ENCODE measurements at places on chromosomes 5 and 9.

DNA sequence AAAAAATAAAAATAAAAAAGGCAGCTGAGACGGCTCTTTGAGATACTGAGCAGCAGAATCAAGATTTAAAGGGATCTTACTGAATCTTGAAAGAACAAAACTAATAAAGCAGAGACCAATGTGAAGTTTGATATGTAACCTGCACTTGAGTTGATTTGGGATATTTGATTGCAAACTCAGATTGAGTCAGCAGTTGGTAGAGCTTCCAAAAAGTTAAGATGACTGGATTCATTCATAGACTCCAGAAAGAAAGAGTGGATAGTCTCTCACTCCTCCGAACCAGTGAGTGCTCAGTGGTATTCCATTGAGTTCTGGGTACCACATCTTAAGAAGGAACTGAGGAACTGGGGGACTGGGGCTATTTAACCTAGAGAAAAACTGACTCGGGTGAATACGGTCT, 52.7 kb upstream of the TESK1 start:
- no peak for DNase-seq

DNA sequence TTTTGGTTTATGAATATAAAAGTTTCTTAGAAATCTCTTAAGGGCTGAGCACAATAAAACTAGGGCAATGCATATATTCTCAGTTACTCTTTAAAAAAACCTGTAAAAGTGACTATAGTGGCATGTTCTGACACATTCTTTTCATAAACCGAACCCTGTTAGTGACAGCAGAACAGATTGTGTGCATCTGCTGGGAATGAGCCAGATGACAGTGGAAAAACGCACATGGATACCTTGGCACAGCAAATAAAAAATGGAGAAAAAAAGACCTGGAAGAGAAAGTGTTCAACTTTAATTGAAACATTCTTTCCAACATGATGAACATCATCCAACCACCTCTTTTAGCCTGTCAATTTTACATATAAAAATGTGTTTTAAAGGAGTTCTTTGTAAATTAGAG, 12.7 kb downstream of the MEF2C start:
- no peak for DNase-seq

- no peak for DNase-seq
Observed at GRCh38 chr5:73282383-73282782, 109.4 kb downstream of the TMEM174 start.

GRCh38 chr5:85472749-85473148, 1088.1 kb upstream of the EDIL3 start:
- DNase-seq = no peak

GRCh38 chr9:124040186-124040931, 28.8 kb downstream of the LHX2 start:
- DNase-seq = no peak

DNA sequence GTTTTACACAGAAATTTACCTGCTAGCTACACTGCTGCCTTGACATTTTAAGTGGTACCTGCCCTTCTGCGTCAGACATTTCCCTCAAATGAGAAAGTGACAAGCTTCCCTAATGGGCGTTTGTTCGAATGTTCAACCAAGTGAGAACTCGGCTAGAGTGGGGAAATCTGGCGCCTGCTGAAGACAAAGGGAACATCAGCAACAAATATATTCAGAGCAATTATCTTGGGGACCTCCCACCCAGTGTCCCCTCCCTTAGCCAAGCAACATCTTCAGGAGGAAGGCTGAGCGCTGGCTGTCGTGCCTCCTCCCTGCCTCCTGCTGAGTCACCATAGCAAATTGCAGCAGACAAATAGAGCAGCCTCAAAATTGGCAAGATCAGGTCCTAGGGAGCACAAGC, 57.1 kb downstream of the MFAP3 start:
- no peak for DNase-seq

DNA sequence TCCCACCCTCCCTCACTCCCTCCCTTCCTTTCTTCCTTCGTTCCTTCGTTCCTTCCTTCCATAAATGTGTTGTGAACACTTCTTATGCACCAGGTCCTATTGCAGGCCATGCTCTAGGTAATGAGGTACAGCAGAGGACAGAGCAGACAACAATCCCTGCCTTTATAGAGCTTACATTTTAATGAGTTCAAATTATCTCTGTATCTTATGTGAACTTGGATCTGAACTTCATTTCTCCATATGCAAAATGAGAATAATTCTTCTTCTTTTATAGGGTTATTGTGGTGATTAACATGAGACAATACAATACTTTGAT, 37.2 kb downstream of the SLC27A6 start:
- DNase-seq = no peak

DNA sequence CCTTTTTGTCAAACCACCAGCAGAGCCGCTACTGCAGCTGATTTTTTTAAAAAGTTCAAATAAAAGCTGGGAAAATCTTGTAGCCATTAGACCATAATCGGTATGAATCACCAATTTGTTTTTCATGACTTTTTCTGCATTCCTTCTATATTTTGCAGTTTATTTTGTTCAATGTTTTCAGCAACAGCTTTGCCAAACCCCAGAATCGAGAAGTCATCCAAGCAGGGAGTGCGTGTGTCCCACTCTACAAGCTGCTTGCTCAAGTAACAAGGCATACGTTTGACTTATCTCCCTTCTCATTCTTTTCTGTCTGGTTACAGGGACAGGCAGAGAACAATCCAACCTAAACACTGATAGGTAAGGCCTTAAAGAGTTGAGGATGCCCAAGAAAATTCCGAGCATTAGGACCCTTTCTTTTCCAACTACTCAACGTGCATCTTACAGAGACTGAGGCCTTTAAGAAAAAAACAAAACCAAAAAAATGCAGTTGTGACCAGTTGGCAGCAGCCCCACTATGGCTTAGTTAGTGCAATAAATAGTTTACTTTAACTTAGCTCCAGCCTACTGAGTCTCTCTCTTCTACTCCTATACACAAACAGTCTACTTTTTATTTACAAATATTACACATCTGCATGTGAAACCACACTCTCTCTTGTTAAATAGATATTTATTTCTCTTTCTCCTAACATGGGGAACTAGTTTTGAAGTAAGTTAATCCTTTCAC, 134.7 kb upstream of the SLIT3 start:
- no peak for DNase-seq

DNA sequence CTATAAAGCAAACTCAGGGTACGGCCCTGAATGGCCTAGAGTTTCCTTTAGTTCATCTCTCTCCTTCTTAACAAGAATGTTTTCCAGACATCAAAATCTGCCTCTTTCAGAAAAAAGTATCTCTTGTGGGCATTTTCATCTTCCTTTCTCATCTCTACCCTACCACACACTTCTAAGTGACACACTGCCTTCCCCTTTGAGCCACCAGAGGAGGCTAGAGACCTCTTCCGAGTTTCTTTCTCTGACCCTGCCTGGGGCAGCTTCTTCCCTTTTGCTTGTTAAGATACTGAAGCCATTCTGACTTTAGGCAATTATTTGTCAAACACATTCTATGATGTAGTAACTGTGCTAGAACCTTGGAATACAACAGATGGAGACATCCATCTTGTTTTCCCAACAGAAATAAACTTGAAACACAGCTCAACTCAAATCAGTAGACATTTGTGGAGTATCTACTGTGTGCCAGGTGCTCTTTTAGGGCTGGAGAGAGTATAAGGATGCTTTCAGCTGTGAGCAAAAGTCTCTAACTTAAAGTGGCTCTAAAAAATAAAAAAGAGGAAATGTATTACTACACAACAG, 8.6 kb upstream of the SV2C start:
- no peak for DNase-seq

DNA sequence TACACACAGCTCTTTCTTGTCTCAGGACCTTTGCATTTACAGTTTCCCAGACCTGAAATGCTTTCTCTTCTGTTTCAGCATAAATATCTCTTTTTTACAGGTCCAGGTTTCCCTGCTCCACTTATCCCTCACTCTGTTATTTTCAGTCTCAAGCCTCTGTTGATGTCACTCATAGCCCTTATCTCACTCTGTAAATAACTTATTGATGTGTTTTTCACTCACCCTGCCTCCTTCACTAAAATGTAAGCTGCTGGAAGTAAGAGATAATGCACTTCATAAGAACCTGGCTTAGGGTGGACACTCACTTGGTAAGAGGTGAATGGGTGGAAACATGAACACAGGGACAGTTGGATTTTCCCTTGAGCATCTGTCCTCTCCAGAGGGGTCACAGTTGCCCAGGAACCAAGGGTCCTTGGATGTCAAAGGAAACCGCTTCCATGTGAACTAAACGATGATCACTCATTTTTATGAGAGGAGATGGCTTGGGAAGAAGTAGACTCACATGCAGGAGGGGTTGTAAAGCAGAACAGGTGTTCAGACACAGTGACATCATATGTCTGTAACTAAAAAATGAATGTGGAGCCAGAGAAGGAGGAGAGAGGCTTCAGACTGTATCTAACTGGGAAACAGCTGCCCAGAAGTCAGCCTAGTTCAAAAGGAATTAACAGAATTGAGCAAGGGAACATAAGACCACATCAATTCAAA, 5.5 kb upstream of the HTR4 start:
- no peak for DNase-seq

GRCh38 chr9:119412399-119412798, 43.2 kb upstream of the BRINP1 start:
- no peak for DNase-seq

DNA sequence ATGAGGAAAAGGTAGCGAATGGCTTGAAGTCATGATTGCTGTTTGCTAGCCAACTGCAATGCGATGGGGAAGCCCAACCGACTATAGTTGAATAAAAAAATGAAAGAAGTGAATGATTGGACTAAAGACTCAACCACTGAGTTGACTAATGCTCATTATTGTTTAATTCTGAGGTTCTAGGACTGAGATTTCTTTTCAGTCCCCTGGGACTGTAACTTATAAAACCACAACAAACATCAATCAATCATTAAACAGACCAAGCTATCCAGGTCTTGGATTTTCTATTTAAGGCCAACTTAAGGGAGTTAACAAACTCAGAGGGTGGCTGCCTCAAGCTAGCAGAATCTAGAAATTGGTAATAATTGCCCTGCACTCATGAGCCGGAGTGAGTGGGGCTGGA, 154.2 kb downstream of the DOCK2 start:
- DNase-seq = no peak

DNA sequence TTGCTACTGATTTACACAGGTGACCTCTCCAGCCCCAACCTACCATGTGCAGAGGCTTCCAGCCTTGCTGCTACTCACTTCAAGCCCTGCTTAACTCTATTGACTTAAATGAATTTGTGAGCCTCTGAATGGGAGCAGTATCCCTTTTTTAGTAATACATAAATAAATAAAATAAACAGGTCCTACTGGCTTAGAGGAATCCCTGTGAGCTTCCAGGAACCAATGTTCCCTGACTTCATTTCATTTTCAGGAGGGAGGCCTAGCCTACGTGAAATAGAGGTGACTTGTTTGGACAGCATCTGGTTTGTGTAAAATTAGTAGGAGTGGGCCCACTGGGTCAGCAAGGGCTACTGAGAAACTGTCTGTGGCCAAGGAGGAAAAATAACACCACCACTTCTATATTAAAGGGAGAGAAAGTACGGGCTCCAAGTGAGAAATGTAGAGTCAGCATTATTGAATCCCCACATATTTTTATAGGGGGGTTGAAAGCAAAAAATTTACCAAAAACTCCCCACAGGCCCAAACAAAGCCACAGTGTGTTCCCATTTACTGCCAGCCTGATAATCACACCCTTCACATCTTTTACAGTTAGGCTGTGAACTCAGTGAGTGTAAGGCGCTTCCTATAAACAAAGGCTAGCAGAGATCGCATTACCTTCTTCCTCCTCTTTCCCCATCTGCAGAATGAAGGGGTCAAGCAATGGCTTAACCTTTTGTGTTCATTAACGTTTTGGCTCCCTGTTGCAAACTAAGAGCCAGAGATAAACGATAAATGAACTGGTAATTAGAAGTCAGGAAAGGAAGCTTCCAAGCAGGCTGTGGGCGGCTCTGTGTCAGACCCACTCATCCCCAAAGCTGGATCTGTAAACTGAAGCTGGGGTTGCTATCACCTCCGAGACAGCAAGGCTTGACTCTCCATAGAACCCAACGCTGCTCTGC, 138.8 kb upstream of the LIFR start:
- DNase-seq = no peak

DNA sequence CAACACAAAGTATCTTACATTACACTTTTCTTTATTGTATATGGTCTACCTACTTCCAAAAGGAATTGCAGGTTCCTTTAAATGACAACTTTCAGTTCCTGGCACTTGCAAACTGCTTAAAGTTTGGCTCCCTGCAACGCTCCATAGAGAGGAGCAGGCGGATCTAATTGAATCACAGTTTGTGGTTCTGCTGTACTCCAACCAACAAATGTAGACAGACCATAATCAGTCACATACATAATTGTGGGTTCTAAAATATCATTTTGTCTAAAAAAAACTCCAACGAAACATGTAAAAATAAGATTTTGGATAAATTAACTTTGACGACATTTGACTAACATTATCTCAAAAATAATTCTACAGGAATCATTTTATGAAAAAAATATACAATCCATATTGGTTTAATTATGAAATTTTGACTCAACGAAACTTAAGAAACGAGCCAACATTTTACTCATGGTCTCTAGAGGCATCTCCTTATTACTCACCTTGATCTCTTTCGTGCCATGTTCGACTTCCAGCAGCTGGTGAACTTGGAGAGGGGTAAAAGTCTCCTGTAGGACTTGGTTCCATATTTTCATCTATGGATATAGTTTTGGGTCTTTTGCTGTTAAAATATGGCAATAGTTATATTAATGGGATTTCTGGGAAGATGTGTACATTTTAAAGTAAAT, 167.6 kb downstream of the NFIB start:
- no peak for DNase-seq

- DNase-seq = no peak
Observed at GRCh38 chr9:82539856-82540579, 522.9 kb downstream of the RASEF start.

- DNase-seq = no peak
Observed at GRCh38 chr5:68242743-68243142, 27.2 kb downstream of the PIK3R1 start.

- DNase-seq = no peak
Observed at GRCh38 chr5:172725273-172725672, 45.7 kb downstream of the DUSP1 start.

- DNase-seq = no peak
Observed at GRCh38 chr9:98790134-98790841, 6.1 kb downstream of the ANKS6 start.

DNA sequence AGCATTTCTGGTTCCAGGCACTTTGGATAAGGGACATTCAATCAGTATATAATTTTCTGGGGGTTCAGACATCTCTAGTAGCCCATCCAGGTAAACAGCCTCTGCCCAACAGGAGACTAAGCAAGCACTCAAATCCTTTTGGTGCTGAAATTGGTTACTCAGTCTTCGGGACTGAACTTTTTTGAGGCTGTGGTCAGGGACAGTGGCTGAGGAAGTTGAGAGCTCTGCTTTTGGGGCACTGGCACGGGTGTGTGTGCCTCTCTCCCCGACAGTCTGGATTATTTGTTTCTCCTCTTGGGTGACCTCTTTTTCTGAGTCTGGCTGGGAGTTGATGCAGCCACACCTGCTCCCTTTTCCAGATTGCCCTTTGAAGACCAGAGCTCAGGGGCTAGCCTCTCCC, 47.6 kb downstream of the ACER2 start:
- no peak for DNase-seq
